ENCODE measurements at places on chromosomes 16 and 17. TPM values are rescaled to one million over a fixed set of nuclear protein-coding genes. Genes with fewer than 3 reads are reported as not detected.
A peak's percentile ranks its signal among the peaks of the same experiment; 100 is the strongest.

OGFOD3 gene
- total RNA-seq = 21.2 TPM

CEP20 gene
- 49.6 TPM for total RNA-seq

ARHGAP44 gene
- total RNA-seq = 3.4 TPM

TAT gene
- total RNA-seq = 0.26 TPM

TELO2 gene
- total RNA-seq = 23.8 TPM

NPIPA7 gene
- 2.8 TPM for total RNA-seq

DNA sequence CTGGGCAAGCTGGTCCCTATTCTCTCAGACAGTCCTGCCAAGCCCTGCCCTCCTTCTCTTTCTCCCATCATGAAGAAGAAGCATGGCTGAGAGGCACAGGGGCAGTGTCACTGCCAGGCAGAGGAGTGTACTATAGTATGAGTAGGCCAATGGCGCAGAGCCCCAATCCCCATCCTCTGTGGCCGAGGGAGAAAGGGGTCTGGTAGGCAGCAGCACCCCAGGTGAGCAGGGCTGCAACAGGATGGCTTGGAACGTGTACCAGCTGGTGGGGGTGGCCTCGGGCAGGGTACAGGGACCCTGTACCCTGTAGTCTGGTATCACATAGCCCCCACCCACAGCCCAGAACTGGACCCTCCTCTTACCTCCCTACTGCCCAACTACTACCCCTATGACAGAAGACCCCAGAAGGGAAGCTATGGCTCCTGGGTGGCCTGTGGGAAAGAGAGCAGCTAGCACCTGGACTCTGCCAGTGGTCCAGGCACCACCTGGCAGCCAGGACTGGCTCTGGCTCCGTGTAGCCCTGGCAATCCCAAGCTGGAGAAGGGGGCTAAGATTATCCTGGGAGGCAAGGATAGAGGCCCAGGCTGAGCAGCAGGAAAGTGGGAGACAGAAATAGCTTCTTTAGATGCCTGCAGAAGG, 4.4 kb downstream of the SMARCD2 start:
- no peak for DNase-seq

DNA sequence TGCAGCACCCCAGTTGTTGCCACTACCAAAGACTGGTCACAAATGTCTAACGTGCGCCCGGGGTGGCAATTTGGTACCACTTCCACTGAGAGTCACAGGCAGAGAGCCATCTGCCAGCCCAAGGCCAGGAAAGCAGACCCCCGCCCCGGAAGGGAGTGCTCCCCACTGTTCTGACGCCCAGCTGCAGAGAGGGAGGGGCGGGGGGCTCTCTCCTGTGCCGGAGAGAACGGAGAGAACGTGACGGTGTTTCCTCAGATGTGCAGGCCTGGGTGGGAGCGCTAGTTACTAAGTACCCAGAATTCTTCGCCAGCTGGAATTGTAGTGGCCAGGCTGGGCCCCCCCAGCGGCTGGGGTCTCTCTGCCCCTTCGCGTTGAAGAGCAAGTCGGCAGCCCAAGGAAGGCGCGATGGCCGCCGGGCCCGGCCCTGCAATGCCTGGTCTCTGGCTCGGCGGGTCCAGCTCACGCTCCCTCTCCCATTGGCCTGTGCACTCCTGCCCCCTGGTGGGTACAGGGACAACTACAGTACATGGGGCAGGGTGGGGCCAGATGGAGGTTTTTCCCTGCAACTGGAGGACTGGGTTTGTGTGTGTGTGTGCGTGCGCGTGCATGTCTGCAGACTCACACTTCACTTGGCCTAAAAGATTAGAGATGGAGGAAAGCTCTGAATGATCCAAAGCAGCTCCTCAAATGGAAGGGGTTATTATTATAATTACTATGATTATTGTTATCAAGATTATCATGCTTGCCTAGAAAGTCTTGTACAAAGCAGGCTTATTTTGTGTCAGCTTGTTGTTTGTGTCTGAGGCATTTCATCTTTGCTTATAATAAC, 107.1 kb downstream of the AMFR start:
- DNase-seq = peak; percentile 83

GRCh38 chr17:3986939-3987335, 22.7 kb upstream of the ATP2A3 start:
- DNase-seq = no peak

DNA sequence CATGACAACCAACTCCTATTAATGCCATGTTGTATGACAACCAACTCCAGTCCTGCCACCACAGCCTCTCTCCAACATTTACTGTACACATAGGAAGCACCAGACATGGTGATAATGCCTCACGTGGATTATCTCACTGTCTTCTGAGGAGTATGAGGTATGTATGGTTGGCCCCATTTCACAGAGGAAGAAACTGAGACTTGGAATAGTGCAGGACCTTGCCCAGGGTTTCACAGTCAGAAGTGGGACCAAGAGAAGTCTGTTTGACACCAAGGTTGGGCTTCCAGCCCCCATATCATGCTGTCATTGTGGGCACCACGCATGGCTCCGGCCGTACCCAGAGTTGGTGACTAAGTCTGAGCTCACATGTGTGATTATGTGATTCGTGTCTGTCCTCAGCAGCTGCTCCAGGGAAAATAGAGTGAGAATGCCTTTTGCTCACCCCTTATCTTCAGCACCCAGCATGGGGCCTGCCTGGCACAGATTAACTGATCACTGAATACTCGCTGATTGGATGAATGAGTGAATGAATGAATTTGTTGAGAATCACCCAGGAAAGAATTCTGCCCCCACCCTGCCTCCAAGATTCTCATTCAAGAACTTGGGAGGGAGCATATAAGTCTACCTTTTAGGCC, 204.1 kb upstream of the NLRP1 start:
- DNase-seq = no peak

- DNase-seq = peak; percentile 36
These were observed 39.0 kb upstream of the AKAP1 start for GRCh38 chr17:57045868-57046704.

GRCh38 chr17:66533986-66534385, 231.6 kb downstream of the PRKCA start:
- no peak for DNase-seq

GRCh38 chr17:76727745-76728456, 1.3 kb downstream of the METTL23 start:
- no peak for DNase-seq

DNA sequence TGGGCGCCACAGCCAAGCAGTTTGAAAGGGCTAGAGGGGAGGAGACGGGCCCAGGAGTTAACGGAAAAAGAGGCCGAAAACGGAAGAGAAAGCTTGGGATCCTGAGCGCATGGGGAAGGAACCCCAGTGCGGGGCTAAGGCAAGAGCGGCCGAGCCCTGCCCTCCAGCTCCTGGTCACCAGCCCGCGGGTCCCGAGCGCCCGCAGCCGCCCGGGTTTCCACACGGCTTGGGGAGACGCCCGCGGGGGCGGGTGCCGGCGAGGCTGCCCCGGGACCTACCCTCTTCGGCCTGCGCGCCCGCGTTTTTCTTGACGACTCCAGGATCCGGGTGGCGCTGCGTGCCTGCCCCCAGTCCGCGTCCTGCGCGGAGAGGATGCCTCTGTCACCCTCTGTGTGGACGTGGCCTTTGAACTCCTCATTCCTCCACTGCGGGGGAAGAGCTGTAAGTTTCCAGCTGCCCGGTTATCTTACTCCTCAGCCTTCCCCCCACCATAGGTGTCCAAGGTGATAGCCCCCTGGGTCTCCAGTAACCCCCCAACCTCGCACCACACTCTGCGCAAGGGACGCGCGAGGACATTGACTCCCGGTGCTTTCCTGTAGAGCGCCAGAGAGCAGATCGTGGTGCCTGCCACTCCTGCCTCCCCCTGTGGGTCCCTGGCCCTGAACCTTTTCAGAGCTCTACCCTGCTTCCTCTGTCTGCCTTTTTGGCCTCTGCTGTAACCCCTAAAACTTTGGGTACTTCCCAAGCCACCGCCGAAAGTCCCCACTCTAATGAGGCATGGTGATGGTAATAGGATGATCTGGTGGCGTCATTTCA, 1.7 kb upstream of the CDH11 start:
- peak; percentile 31 for DNase-seq

- no peak for DNase-seq
These were observed 25.3 kb downstream of the WSCD1 start for GRCh38 chr17:6095501-6095900.

DNA sequence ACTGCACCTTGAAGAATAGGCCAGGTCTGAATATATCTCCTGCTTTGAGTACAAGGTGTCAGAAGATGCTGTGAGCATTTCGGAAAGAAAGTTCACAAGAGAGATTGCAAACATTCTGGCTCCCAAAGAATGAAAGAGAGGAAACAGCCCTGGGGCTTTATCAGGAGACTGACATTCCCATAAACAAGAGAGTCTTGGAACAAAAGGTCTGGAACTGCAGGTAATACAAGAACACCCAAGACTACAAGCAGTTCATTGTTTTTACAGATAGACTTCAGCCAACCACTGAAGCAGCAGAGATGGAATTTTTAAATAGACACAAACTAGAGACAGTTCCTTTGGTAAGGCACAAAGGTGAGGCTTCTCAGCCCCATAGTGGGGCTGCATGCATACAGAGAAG, 14.4 kb downstream of the HSD17B2 start:
- DNase-seq = no peak

GRCh38 chr16:3589441-3589921, 12.3 kb upstream of the NLRC3 start:
- no peak for DNase-seq

DNA sequence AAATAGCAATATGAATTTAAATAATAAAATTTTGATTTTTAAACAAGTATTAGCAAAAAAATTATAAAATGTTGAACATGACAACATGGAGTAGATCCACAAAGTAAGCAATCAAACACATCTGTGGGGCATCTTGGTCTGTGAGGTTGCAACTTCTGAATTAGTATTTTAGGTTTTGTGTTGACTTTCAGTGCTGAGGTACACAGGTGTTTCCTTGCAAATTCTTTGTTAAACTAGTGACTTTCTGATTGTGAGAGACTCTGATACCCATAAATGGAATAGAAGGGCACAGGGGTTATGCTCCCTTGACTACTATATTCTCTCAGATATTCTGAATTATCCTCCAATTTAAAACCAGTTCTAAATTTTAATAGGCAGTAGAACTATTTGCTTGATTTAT, 841.7 kb downstream of the CDH8 start:
- no peak for DNase-seq

GRCh38 chr17:42846594-42847280, 2.4 kb downstream of the AOC2 start:
- peak; percentile 30 for DNase-seq

- no peak for DNase-seq
These were observed 4.9 kb downstream of the MYH1 start for GRCh38 chr17:10513299-10514067.

- no peak for DNase-seq
These were observed 14.1 kb downstream of the RAD51C start for GRCh38 chr17:58706351-58707140.

DNA sequence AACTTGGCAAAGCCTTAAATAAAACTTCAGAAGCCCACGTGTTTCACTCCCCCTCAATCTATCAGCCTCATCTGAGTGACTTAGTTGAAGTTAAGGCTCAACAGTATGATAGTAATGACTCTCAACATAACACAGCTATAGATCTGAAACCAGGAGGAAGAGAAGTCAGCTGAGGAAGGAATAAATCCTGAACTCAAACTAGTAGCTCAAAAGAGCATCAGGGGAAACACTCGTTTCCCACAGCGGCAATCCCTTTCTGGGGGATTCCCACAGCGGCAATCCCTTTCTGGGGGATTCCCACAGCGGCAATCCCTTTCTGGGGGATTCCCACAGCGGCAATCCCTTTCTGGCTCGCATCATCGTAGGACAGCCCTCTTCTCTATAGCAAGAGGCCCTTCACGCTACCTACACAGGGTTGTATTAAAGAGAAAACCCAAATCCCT, 56.8 kb downstream of the ZZEF1 start:
- no peak for DNase-seq

GRCh38 chr17:63516910-63517824, 6.0 kb upstream of the KCNH6 start:
- no peak for DNase-seq

DNA sequence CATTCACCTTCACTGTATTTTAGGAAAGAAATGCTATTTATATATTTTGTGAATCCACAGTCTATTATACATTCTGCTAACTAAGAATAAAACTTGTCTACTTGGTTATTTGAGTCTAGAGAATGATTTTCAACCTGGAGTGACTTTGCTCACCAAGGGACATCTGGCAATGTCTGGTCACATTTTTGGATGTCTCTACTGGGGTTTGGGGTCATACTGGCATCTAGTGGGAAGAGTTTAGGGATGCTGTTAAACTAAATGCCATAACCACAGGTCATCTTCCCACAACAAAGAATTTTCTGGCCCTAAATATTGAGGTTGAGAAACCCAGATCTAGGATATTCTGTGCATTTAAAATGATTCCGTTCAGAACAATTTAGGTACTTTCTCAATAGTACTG, 26.0 kb downstream of the KCNJ16 start:
- no peak for DNase-seq

All from psoas muscle (tissue), 8 donors.